ENCODE measurements at places on chromosomes 11 and 22.

DNA sequence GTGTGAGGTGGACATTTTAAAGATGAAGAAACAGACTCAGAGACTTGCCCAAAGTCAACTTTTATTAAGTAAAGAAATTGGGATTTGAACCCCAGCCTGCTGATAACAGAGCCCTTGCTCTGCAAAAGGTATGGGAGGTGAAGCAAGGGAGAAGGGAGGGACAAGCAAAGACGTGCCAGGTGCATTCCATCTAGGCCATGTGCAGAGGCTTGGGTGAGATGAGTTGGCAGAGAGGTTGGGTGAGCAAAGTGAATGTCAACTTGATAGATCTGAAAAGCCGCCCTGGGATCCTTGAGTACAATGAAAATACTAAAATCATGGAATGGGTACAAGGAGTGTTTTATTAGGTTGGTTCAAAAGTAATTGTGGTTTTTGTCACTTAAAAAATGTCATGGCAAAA is 341.3 kb downstream of the CADM1 start:
- no peak for DNase-seq

- no peak for DNase-seq
These were observed 76.7 kb downstream of the BMAL1 start for GRCh38 chr11:13354335-13354734.

DNA sequence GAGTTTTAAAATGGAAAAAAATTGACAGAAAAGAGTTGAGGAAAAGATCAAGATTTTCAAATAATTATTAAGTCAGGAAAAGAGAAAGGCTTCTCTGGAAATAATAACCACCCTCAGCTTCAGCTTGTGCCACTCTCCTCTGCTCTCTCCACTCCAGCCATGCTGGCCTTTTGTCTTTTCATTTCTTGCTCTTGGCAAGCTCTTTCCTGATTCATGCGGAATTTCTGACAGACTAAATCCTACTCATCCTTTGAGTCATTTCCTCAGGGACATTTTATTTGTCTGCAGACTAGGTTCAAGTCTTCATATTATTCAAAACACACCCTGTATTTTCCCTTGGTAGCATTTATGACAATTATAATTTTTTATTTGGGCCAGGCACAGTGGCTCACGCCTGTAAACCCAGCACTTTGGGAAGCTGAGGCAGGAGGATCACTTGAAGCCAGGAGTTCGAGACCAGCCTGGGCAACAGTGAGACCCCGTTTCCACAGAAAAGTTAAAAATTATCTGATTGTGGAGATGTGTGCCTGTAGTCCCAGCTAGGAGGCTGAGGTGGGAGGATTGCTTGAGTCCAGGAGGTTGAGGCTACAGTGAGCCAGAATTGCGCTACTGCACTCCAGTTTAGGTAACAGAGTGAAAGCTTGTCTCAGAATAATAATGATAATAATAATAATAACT is 7.8 kb upstream of the P4HA3 start:
- no peak for DNase-seq

GRCh38 chr22:45155050-45155840 is 8.5 kb upstream of the NUP50 start:
- DNase-seq, result no peak

DNA sequence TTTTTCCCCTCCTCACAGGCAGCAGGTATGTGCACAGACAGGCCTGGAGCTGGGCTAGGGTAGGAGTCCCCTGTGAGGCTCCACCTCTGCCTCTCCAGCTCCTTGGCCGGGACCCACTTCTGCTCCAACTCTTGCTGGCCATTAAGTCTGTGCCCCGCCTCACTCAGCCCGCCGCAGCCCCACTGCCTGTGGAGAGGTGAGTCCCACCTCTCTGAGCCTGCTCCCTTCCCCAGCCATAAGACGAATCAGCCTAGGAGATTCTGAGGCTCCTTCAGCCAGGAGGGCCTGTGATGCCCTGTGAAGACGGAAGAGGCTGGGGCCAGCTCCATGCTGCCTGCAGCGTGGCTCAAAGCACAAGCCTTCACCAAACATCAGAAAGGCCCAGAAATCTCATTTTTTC is 23.0 kb downstream of the TSKU start:
- no peak for DNase-seq

- no peak for DNase-seq
These were observed 96.1 kb upstream of the LRRC55 start for GRCh38 chr11:57085611-57086010.

- no peak for DNase-seq
These were observed 7.0 kb downstream of the RIBC2 start for GRCh38 chr22:45420539-45420938.

GRCh38 chr22:25760294-25760693 is 18.3 kb downstream of the MYO18B start:
- DNase-seq, result no peak

- DNase-seq, result no peak
These were observed 3.1 kb downstream of the FOSL1 start for GRCh38 chr11:65897020-65897471.

GRCh38 chr22:37703906-37704305 is 7.1 kb downstream of the TRIOBP start:
- no peak for DNase-seq

DNA sequence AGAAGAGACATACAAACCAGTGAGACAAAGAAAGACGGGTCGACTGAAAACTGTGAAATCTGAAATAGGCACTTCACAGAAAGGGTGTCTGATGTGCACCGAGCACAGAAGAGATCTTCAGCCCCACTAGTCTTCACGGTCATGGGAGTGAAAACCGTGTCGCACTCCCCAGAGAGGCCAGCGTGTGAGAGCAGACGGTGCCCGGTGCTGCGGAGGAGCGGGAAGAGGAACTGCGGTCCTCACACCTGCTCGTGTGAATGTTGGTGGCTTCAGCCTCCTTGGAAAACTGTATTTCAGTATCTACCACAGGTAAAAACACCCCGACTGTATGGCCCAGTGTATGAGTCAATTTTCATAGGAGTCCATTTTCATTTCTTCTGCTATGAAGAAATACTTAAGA is 382.9 kb downstream of the BRD1 start:
- no peak for DNase-seq

DNA sequence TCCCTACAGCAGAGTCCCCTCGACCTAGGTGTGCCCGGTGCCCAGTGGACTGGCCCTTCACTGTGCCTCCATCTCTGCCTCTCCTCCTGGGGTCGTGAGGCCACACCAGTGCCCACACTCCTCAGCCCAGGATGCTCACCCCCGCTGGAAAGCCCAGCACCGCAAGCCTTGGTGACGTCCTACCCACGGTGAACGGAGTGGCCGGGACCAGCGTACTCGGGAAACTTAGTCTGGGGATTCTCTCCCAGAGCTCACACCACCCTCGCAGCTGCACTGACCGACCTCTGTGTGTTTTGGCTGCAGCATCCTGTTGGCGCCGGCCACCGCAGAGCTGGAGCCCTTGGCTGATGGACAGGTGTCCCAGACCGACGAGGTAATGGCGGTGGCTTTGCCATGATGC is 35.5 kb upstream of the KRTAP5-7 start:
- no peak for DNase-seq

GRCh38 chr11:73413256-73413655 is 37.1 kb downstream of the RELT start:
- DNase-seq, result no peak

DNA sequence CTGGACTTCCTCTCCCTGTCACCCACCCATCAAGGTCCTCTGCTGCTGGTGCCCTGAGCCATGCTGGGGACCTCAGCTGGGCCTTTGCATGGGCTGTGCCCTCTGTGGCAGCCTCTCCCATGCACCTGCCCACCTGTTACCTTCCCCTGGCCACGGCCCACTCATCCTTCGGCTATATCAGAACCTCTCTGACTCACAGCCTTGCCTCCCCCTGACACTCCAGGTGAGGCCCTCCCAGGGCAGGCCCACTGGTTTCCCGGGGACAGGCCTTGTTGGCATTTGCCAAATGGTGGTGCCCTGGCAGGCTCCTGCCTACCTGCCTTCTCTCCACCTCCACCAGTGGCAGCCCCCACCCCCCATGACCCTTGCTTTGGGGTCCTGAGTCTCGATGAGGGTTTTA is 73.7 kb upstream of the PRR5 start:
- no peak for DNase-seq

Measured in right renal pelvis (tissue), 4 donors.